Activated CD8-positive, alpha-beta T cell treated with anti-CD3 and anti-CD28 coated beads, Interleukin-2, amount 10 ng/mL, durations not matched to agents 7 days and 5 days (primary cell): ENCODE measurements at places on chromosomes 2 and 18. TPM values are rescaled to one million over a fixed set of nuclear protein-coding genes. Genes with fewer than 3 reads are reported as not detected.

- DNase-seq: no peak
Observed at GRCh38 chr2:201661366-201661765, 18.1 kb upstream of the TMEM237 start.

APLF gene
- 2.2 TPM for total RNA-seq

DUSP19 gene
- 0.68 TPM for total RNA-seq

- no peak for DNase-seq
Observed at GRCh38 chr2:54435325-54436226, 20.6 kb upstream of the SPTBN1 start.

SCN3A gene
- not detected for total RNA-seq

GRCh38 chr2:20635113-20635510, 15.8 kb downstream of the HS1BP3 start:
- DNase-seq: no peak
